NCI-H1105 treated with DMSO at 0.1 percent for 48 hours (cell line): ENCODE measurements at places on chromosomes 13 and 19.

DNA sequence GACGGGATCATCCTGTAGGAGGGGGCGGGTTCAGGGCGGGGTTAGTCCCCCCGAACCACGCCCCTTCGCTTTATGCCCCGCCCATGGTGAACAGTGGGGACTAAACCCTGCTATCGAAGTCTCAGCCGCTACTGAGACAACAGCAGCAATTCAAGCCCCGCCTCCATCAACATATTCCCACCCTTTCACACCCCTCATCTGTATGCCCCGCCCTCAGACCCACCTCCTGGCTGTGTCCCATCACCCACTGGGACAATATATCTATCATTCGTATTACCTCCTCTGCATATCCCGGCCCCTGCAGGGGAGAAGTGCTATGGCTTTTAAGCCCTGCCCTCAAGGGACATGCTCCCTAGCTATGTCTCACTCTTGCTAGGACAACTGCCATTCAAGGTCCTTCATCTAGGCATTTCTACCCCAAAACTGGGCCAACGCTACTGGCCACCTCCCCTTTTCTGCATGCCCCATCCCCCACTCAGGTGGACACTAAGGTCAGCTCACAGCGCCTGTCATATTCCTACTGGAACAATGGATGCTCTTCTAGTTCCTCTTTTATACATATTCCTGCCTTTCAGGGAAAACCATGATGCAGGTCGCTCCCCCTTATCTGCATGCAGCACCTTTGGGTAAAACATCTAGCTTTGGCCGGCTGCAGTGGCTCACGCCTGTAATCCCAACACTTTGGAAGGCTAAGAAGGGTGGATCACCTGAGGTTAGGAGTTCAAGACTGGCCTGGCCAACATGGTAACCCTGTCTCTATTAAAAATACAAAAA is 11.9 kb downstream of the LRFN1 start:
- DNase-seq = no peak

- DNase-seq = peak; percentile 42
Observed at GRCh38 chr19:2097203-2097885, 629 bp downstream of the IZUMO4 start.

GRCh38 chr13:39563470-39563735 is 39.6 kb downstream of the LHFPL6 start:
- no peak for DNase-seq

DNA sequence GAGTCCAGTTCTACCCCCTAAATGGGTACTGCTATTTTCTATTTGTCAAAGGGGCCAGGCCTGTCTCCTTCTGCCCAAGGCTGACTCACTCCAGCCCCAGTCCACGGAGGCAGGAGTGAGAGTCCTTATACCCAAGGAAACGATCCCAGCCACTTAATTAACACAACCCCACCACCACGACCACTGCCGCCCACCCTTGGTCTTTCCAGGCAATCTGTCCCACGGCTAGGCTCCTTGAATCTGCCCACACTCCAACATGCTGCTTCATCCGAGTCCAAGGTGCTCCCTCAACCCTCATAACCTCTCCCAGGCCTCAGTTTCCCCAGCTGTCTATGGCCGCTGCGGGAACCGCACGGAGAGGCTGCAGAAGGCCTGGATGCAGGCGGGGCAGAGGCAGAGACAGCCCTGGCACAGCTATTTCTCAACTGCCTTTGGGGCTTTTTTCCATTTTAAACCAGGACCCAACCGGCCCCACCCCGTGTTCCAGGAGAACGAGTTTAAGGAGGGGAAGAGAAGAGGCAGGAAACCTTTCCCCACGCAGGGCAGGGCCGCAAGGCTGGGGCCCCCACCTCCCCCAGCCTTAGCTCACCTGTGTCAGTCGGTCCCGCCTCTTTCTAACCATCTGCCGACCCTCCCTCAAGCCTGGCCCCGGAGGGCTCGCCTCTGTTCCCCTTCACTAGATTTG is 746 bp downstream of the RAB3D start:
- DNase-seq = no peak

DNA sequence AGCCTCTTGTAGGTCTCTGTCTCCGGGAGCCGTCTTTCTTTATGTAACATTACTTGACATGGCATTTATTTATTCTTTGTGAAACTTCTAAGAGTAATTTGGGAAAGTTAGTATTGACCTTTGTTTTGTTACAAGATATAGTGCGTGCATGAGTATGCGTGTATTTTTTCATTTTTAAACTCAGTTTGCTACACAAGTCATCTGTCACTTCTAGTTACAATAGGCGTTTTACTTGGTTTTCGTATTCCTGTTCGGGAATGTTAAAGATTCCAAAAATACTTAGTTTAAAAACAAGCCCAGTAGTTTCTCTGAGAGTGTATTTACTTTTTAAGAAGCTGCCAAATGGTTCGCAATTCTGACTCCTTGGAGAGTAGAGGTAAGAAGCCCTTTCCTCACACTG is 3.2 kb downstream of the PDS5B start:
- DNase-seq = no peak

DNA sequence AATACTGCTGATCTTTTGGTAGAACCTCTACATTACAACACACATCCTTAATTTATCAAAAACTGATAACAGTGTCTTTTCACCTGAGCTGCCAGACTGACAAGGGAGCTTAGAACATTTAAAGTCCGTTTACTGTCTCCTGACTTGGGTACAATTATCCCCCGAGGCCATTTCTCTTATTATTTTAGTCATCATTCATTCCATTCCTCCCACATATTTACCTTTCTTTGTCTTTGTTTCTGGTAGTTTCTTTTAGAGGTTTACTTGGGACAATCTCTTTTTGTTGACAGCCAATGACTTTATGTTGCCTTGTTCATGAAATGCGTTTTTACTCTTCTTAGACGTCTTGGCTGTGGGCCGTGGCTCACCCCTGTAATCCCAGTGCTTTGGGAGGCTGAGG is 186.9 kb downstream of the PCCA start:
- DNase-seq = no peak

DNA sequence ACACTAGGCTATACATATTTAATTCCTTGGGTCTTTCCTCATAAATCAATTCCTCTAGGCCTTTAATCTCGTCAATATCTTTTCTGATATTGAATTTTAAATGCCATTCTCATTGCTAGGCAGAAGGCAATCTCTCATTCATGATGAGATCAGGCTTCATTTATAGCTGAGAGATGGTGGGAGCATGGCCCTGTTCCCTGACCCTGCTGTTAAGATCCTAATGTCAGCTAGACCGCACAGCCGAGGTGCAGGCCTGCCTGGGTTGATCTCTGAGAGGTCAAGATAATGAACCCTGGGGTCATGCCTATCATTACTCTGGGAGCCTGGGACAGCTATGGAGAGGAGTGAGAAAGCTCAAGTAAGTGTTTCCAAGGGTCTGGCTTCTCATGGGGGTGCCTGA is 253.8 kb downstream of the DNAJC15 start:
- DNase-seq = no peak

GRCh38 chr19:48398375-48399235 is 5.1 kb downstream of the GRIN2D start:
- peak; percentile 82 for DNase-seq

GRCh38 chr19:51607920-51608562 is 22.2 kb downstream of the SIGLEC5 start:
- DNase-seq = no peak

- no peak for DNase-seq
Observed at GRCh38 chr13:111303559-111303958, 16.9 kb upstream of the TEX29 start.

DNA sequence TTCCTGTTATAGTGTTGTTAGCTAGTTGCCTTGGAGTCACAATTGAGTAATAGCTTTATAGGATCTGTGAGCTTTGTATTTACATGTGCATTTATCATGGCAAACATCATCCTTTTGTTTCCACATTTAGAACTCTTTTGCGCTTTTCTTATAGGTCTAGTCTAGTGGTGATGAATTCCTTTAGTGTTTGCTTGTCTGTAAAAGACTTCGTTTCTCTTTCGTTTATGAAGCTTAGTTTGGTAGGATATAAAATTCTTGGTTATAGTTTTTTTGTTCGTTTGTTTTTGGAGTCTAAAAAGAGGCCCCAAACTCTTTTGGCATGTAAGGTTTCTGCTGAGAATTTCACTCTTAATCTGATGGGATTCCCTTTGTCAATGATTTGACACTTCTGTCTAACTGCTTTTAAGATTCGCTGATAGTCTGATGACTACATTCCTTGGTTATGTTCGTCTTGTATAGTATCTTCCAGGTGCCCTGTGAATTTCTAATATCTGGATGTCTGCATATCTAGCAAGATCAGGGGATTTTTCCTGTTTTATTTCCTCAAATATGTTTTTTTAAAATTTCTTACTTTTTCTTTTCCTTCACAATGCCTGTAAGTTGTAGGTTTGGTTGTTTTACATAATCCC is 20.2 kb downstream of the DNAJC3 start:
- DNase-seq = no peak

GRCh38 chr13:66074018-66074615 is 1156.0 kb downstream of the PCDH9 start:
- DNase-seq = no peak

DNA sequence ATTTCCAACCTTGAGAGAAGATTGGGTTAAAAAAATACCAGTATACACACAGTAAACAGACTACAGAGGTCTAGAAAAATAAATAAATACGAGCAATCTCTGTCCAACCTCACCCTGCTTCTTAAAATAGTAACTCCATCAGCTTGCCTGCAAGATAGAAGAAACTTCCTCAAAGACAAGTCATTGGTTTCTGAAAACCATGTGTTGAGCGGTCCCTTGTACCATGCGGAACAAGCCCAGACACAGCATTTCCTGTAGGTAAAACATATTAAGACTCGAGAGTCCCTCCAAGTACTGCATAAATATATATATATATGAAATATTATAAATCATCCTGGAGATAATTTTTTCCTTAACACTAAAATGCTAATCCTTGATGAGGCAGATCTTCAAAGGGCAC is 157.4 kb downstream of the MZT1 start:
- DNase-seq = no peak

DNA sequence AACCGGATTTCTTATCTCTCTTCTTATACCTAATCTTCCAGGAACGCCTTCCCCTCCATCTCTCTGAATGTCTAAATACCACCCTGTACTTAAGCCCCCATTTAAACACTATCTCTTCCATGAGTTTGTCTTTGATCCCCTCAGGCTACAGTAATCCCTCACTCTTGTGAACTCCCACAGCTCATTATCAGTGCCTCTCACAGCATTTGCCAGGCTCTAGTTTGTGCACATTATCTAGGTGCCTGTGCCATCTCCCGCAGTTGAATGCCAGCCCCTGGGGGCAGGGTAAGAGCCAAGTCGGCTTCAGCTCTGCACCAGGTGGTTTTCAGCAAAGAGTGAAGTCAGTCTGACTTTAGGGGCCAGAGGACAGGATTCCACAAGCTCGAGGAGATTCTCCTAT is 71.4 kb downstream of the FREM2 start:
- no peak for DNase-seq

GRCh38 chr13:95235199-95235756 is 66.0 kb downstream of the ABCC4 start:
- DNase-seq = no peak

- peak; percentile 30 for DNase-seq
Observed at GRCh38 chr19:46206176-46206575, 23.4 kb upstream of the IGFL1 start.
